Right renal pelvis (tissue), 4 donors: ENCODE measurements at places on chromosomes 4 and X.

- peak; percentile 53 for DNase-seq
Measured at GRCh38 chrX:154051201-154051810, 31.6 kb upstream of the IRAK1 start.

DNA sequence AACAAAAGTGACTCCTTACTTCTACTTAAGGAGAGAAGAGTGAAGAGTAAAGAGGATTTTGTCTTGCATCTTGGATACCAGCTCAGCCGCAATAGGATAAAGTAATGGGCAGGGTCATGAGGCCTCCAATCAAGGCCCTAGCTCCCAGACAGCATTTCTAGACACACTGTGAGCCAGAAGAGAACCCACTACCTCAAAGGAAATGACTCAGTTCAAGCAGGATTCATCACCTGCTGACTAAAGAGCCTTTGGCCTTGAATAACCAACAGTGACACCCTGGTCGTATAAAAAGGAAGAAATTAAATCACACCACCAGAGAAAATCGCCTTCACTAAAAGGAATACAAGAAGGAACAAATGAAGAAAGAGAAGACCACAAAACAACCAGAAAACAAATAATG, 416.1 kb downstream of the PCDH18 start:
- DNase-seq, result no peak

- DNase-seq, result no peak
Measured at GRCh38 chr4:48329193-48329592, 12.1 kb upstream of the SLAIN2 start.

- DNase-seq, result no peak
Measured at GRCh38 chr4:101850698-101851097, 60.2 kb downstream of the BANK1 start.

DNA sequence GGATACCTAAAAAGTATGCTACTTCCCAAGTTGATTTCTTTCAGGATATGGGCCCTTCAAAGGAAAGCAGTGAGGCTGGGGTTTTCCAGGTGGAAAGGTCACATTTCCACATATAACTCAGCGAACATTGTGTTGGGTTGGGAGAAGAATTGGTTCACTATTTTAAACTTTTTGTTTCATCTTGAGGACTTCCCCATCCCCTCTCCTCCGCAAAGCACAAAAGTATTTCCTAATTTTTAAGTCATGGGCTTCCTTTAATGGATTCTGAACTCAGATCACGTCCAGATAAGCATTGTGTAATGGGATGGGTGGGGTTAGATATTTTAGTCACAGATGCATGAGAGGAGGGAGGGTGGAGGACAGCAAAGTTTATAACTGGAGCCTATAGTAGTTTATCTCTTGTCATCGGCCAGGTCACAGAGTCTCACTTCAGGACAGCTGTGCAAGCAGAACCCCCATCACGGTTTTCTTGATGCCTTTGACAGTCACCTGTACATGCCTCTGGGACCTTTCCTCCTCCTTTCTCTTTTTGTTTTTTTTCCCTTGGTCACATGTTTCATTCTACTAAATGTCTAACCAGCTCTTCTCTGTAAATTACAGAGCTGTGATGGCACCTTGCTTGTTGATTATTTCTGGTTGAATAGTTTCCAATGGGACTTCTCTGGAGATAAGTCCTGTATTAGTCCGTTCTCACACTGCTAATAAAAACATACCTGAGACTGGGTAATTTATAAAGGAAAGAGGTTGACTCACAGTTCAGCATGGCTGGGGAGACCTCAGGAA, 115.4 kb downstream of the PTTG2 start:
- DNase-seq, result no peak

DNA sequence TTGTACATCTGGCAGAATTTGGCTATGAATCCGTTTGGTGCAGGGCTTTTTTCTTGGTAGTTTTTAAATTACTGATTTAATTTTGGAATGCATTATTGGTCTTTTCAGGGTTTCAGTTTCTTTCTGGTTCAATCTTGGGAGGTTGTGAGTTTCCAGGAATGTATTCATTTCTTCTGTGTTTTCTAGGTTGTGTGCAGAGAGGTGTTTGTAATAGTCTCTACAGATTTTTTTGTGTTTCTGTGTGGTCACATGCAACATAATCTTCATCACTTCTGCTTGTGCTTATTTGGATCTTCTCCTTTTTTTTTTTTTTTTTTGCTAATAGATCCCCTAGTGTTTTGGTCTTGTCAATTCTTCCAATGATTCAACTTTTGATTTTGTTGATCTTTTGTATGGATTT, 77.6 kb downstream of the FAAH2 start:
- no peak for DNase-seq

- no peak for DNase-seq
Measured at GRCh38 chrX:153761863-153762262, 2.2 kb upstream of the PLXNB3 start.

DNA sequence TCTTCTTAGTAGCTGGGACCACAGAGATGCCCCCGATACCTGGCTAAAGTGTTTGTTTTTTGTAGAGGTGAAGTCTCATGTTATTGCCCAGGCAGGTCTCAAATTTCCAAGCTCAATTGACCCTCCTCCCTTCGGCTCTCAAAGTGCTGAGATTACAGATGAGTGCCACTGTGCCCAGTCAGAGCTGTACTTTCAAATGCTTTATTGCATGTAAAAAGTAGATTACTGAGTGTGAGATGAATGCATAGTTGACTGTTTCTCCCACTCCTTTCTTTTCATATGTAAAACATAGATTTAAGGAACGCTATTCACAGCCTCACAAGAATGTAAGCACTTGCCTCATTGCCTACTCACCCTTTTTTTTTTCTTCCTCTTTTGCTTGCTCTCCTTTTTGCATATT, 984.4 kb upstream of the PABPC4L start:
- DNase-seq, result no peak

DNA sequence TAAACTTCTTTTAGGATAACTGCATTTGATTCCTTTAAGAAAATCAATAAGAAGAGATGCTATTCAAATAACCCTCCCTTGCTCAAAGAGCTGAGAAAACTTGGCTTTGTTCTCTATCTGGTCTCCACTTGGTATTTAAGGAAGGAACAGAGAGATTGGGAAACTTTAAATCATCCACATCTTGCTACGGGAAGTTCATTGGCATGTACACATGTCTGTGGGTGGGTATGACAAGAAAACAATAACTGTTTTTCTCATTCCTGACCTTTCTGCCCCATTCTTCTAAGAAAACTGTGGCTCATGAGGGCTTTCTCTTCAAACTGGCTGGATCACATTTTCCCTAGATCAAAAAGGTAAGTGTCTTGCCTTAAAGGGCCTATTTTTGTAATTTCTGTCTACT, 6.0 kb downstream of the SEL1L3 start:
- no peak for DNase-seq

DNA sequence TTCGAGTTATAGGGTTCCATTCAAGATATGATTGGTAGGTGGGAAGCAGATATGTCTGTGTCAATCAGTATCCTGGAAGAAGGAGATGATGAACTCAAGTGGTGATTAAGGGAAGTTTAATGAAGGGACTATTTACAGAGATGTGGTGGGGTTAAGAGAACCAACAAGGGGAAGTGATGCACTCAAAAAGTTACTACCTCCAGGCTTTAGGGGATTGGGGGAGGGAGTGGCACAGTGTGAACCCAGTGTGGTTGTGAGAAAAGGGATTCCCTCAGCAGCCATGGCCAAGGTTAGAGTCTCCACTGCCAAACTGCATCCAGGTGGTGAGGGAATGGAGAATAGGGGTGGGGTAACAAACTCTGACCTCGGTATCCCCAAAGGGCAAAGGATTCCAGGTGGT, 27.9 kb downstream of the PKD2 start:
- DNase-seq, result no peak

- no peak for DNase-seq
Measured at GRCh38 chrX:148960060-148960459, 459.6 kb downstream of the AFF2 start.

GRCh38 chr4:44535981-44536380, 87.4 kb upstream of the KCTD8 start:
- DNase-seq, result no peak

DNA sequence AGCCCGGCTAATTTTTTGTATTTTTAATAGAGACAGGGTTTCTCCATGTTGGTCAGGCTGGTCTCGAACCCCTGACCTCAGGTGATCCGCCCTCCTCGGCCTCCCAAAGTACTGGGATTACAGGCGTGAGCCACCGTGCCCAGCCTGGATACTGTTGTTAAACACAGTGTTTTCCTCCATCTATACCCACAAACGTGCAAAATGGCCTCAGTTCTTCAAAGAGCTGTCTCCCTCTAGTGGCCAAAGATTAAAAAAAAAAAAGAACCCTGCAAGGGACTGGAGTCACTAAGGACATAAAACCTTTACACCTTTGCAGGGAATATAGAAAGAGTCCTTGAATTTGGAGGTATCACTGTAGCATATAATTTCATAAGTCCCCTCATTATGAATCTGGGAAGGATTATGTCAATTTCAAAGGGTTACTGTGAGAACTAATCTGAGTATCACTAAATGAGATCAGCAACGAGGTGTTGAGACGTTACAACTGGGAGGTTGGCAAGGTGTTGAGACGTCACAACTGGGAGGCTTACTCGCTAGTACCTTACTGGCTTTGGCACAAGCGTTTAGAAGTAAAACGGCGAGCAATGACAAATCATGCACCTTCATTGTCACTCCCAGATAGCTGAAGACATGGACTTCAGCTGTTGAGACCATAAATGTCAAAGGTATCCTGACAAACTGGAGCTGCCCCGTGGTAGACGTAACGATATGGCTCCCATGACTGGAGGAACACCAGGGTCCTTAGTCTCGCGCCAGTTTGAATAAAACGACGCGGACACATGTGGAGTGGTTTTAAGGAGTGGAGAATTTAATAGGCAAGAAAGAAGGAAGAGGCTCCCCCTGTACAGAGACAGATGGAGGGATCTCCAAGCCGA, 33.4 kb upstream of the ENPP6 start:
- peak; percentile 15 for DNase-seq

GRCh38 chrX:40579900-40580536, 752 bp upstream of the ATP6AP2 start:
- DNase-seq, result no peak

GRCh38 chrX:12563121-12563520, 228.1 kb upstream of the PRPS2 start:
- no peak for DNase-seq

- DNase-seq, result no peak
Measured at GRCh38 chrX:136183917-136184316, 36.6 kb downstream of the FHL1 start.

DNA sequence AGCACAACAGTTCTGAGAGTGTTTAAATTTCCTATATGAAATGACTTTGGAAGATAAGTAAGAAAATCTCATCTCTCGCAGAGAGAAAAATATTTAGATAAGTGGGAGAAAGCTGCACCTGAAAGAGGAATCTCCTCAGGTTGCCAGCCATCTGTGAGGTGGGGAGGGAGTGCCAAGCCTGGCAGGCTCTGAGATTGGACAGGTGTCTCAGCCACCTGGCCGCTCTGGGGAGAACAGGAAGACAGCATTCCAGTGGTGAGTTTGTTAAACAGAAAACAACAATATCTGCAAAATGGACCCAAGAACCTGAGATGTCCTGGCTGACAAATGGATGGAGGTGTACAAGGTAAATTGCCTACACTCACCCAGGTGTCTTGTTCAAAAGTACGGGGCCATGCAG, 31.3 kb downstream of the EMCN start:
- no peak for DNase-seq

DNA sequence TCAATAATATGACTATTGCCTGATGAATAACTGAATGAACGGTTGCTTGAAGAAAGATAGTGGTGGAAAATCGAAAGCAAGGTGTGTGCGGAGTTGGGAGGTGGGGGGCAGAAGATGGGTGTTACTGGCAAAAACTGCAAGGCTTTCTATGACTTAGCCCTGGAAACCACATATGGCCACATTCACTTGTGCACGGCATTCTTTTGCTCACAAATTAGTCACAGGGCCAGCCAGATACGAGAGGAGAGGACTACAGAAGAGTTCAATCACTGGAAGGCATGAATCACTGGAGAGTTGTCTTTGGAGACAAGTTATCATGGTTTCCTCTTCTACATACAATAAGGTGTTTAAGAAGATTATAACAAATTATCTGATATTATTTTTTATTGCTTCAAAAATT, 626.5 kb upstream of the CPEB2 start:
- DNase-seq, result no peak

DNA sequence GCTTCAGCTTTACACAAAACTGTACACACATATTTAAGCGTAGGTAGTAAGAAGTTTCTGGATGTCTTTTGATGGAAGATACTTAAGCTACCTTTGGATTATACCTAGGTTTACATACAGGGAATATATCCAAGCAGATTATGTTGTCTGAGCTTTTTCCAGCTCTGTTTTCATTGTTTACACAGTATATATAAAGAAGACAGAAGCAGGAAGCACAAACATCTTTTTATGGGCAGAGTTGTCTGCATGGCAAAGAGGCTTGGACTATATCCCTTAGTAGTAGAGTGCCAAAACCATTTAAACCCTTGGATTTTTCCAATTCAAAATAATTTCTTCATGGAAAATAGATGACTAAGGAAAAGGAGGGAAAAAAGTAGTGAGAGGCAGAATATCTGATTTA, 329.4 kb upstream of the AGA start:
- DNase-seq, result no peak

DNA sequence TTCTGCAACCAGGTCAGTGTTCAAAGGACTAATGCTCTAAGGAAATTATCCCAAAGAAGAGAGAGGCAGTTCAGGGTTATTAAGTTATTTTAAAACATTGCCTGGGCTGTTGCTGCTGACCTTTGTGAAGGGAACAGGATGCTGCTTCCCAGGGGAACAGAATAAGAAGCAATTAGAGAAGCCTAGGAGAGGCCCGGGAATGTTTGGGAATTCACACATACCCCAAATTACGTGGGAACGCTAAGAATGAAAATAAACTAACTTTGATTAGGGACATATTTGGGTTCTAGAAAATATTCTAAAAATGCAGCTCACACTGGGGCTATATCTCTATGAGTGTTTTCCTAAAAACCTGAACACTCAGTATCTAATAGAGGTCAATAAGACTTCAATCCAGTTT, 243.1 kb upstream of the FTHL17 start:
- no peak for DNase-seq
